ENCODE measurements at places on chromosomes 13 and 19.

DNA sequence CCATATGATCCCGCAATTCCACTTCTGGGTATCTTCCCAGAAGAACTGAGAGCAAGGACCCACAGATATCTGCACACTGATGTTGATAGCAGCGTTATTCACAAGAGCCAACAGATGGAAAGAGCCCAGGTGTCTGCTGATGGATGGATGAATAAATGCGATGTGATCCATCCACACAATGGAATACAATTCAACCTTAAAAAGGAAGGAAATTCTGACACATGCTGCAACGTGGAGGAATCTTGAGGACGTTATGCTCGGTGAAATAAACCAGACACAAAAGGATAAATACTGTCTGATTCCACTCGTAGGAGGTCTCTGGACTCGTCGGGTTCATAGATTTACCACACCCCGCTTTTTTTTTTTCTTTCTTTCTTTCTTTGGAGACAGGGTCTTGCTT is 21.8 kb downstream of the ARHGEF18 start:
- no peak for DNase-seq

DNA sequence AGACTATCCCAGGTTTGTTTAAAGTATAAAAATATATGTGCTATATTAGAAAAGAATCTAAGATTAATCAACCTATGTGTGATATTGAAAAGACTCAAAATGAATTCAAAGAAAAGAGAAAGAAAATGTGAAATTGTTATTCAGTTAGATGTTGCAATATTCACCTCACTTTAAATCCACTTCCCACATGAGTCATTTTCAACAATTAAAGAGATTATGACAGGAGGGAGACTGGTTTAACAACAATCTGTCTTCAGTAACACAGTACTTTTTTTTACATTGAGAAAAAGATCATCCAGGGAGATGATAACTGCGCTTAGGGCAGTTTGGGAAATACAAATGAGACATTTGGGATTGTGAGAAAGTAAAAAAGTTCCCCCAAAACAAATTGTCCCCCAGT is 1246.2 kb downstream of the SLITRK1 start:
- no peak for DNase-seq

DNA sequence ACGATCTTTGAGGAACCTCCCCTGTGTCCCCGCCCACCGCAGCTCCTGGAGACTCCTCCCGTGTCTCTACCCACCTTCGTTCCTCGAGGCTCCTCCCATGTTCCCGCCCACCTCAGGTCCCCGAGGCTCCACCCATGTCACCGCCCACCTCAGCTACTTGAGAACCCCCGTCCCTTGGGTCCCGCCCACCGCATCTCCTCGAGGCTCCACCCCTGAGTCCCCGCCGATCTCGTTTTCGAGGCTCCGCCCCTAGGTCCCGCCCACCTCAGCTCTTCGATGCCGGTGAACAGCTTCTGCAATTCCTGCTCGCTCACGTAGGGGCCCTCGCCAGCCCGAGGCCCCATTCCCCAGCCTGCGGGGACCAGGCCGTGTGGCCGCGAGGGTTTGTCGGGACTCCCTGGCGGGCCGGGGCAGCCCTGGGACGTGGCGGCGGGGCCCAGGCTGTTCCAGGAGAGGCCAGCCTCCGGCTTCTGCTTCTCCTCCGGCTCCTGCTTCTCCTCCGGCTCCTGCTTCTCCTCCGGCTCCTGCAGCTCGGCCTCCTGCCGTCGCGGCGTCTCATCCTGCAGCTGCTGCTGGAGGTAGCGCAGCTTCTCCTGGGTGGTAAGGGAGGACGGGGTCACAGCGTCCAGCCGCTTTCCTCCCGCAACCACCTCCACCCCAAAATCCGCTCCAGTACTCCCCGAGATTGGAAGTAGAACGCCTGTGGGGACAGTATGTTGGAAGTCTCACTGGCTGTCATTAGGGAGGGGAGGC is 16.7 kb downstream of the TSKS start:
- DNase-seq = peak; percentile 74

GRCh38 chr13:35984776-35985453 is 146.3 kb downstream of the DCLK1 start:
- no peak for DNase-seq

DNA sequence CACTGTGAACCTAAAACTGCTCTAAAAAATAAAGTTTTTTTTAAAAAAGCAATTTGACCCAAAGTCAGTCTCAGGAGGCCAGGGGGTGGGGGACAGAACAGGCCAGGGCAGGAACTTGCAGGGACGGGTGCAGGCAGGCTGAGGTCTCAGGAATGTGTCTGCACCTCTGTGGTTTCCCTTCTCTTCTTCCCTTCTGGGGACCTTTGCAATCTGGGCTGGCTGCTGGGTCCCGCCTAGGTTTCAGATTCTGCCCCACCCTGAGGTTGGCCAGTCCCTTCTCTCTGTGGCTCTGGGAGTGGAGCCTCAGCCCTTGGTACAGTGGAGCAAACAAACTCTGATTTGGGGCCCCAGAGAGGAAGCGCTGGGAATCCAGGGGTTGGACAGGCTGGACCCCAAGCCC is 5.3 kb upstream of the F2RL3 start:
- DNase-seq = no peak

GRCh38 chr13:106089261-106089980 is 446.0 kb downstream of the EFNB2 start:
- DNase-seq = no peak

- DNase-seq = no peak
Observed at GRCh38 chr19:8261881-8262280, 46.3 kb downstream of the CD320 start.

DNA sequence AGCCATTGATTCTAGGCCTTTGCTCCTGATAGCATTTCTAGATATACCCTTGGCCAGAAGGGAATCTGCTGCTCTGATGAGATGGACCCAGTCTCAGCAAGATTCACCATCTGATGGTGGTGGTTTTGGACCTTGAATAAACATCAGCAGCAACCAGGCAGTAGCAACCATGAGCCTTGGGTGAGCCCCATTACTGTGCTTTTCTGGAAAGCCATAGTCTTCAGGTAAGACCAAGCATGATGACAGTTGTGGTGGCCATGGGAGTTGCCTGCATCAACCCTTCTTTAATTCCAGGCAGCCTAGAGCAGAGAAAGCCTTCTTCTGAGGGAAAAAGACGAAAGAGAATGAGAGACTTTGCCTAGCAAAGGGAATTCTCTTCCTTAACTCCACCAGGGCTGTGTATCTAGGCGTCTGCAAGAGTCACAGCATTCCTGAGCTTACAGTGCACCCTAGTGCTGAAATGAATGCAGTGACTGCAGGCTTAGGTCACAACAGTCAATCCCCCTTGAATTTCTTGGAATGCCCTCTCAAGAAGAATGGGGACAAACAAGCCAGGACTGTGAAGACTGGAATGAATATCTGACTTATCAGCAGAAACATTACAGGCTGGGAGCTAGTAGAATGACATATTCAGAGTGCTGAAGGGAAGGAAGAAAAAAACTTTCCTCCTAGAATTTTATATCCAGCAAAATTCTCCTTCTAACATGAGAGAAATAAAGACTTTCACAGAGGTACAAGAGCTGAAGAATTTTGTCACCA is 942.4 kb upstream of the PCDH20 start:
- no peak for DNase-seq

GRCh38 chr13:41650706-41651105 is 193.4 kb downstream of the RGCC start:
- no peak for DNase-seq

DNA sequence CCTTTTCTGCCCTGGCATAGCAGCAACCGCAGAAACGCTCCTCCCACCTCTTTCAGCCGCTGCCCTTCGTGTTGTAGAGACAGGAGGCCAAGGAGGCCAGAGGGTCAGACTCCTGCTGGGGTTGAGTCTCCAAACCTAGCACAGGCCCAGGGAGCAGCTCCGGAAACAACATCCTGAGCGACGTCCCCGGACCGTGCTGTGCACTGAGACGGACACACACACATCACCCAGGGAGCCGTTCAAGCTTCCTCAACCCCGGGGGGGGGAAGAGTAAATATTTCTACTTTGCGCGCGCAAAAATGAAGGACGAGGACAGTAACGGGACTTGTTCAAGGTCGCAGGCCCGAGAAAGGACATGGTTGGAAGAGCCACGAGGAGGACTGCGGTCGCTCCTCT is 657 bp downstream of the ZNF550 start:
- peak; percentile 25 for DNase-seq

GRCh38 chr19:798415-799075 is 1.3 kb downstream of the PTBP1 start:
- DNase-seq = no peak

DNA sequence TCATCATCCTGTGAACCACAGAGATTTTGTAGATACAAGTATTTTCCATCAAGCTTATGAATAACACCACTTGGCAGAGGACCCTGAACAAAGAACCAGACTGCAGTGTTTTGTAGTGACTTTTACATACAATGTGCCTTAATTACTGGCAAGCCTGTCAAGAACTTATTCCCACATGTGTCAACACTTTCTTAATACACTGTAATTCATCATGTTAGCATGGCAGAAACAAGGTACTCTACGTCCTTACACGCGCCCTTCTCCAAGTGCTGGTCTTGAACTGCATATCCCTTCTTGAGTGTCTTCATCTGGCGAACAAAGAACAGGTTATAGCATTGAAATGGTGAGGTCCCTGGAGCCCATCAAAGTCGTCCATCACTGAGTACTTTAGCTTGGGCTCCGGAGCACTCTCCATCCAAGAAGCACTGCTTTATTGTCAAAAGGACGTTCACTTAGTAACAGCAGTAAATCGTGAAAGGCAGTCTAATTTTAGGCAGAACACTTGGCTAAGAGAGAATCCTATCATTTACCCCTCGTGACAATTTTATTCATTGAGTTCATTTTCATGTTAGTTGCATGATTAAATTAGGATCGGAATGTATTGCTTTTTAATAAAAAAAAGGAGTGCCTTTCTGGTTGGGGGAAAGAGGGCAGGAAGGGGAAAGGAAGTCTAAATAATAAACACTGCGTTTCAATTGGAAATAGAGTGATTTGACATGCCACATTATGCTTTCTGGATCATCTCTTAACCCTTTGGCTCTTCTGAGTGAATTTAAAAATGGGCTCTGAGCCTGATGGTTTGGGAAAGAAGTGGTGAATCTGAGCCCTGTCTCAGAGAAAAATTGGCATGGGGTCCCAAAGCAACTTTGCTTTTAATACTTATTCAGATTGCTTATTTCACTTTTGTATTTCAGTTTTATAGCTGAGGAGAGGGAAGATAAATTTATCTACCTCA is 376.1 kb downstream of the DLEU7 start:
- DNase-seq = no peak

GRCh38 chr13:78431328-78431727 is 172.0 kb downstream of the POU4F1 start:
- DNase-seq = no peak

- no peak for DNase-seq
Observed at GRCh38 chr13:96817336-96817941, 176.8 kb downstream of the OXGR1 start.

DNA sequence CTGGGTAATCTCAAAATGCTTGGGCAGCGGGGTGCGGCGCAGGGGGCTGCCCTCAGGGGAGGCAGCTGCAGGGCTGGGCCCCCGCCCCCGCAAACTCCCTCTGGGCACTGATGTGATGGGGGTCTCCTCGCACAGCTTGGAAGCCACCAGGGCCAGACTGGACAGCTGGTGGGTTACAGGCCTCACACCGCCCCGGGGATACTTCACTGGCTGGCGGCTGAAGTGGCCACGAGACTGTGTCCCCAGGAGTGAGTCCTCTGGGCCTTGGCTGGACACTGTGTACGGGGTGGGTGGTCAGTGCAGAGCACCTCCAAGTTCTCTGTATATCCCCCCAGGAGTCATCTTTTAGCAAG is 2.0 kb upstream of the LPAR2 start:
- DNase-seq = no peak

DNA sequence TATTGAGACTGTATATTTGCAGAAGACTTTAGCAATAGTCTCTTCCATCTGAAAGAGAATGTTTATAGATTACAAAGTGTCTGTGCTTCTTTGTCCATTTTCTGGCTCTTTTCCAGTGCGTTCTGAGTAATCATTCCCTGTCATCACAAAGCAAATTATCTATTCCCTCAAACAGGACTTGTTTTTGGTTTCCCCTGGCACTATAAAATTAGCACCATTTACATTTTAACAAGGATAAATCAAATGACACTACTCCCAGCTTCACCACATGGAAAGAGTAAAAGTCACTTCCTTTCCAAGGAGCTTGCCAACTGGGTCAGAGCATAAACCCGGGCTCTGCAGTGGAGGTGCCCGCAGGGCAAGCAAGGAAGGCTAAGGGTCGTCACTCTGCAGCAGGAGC is 88.1 kb downstream of the SHISA2 start:
- DNase-seq = no peak

DNA sequence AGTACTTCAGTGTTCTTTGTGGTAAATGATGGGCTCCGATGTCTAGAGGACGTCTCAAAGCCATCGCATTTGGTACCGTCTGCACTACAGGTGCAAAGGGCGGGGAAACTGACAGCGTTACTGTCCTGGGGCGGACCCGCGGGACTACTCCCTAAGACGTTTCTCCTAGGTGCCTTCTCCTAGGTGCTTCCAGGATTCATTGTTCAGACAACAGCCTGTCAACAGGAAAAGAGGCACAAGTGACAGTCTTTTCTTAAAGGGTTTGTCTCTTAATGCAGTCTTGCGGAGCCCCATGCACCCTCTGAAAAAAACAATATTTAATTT is 1.4 kb downstream of the SERTM1 start:
- DNase-seq = no peak

DNA sequence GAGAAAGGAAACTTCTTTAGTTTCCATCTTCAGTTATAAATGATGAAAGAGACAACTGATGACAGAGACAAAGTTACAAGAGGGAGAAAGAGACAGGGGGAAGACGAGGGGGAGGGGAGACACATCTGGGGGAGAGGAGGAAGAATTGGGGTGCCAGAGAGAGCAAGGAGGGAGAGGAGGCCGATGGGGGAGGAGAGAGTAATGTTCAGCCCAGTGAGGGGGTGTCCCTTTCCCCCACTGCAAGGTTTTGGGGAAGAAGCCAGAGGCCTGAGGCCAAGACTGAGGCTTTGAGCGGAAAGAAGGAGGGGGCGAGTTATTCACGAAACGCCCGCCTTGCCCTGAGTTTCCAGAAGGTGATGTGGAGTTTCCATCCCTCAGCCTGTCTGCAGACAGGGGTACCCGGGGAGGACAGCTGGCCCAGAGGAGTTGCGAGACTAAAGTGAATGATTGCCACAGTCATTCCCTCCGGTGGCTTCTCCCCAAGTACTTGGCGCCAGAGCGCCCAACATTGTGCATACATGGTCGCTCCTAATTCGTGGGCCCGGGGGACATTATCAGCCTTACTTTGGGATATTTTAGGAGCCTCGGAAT is 558 bp upstream of the PPAN start:
- DNase-seq = peak; percentile 91

DNA sequence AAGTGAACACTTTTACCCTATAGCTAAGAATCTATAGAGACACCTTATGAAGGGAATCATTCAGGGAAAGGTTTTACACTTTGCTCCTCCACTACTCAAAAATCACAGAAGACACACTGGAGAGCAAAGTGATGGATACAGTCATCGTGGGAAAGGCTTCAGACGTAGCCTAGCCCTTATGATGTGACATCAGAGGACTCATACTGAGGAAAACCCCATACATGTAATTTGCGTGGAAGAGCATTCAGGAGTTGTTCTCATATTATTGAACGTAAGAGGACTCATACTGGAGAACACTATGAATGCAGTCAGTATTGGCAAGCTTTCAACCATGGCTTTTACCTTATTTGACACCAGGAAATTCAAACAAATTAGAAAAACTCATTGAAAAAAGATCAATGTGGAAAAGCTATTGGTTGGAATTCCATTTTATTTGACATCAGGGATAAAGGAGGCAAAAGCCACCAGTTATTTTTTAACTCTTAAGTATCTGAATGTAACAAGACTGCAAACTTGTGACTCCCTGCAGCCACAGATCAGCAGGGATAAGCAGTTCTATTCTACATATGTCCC is 16.1 kb upstream of the ZNF274 start:
- DNase-seq = no peak

GRCh38 chr13:66914155-66914554 is 316.0 kb downstream of the PCDH9 start:
- DNase-seq = no peak

- peak; percentile 67 for DNase-seq
Observed at GRCh38 chr19:47848823-47849473, 10.1 kb upstream of the TPRX2 start.

All from stimulated activated CD4-positive, alpha-beta T cell treated with anti-CD3 and anti-CD28 coated beads, Interleukin-15, amount 100 ng/mL, for 24 hours (primary cell).